ENCODE measurements at places on chromosomes 3 and 15.

- no peak for DNase-seq
Observed at GRCh38 chr3:138078096-138078495, 37.3 kb downstream of the DZIP1L start.

DNA sequence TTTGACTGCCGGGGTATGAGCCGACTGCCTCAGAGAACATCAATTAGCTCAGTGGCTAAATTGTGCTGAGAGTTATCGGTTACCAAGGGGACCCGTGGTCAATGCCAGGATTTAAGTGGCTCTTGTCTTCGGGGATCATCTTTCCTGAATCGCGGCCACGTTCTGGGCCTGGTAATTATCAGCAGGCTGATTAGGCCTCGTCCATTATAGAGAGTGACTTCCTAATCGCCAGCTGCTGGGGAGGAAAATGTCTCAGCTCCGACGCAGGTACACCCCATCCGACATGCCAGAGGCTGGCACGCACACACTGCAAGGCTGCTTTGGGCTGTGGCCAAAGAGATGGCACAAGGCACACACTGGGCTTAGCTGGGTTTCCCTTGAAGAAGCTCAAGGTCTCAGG, 10.6 kb downstream of the TRH start:
- no peak for DNase-seq

DNA sequence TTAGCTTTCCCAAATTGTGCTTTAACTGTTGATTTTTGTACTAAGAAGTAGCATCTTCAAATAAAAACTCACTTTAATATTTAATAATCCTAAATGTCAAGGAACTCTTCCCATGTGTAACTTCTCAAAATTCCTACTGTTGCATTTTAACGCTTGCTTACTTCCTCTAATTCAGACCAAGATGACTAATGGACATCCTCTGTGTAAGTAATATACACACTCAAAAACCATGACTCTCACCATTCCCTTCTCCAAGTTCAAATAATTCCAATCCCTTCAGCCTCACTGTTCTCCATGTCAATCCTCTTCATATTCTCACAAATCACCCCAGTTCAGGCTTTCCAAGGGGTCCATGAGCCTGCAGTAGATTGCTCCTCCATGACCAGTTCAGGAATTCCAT, 13.0 kb downstream of the MRPL46 start:
- DNase-seq, result no peak

GRCh38 chr3:142857056-142857455, 31.8 kb downstream of the PCOLCE2 start:
- no peak for DNase-seq

DNA sequence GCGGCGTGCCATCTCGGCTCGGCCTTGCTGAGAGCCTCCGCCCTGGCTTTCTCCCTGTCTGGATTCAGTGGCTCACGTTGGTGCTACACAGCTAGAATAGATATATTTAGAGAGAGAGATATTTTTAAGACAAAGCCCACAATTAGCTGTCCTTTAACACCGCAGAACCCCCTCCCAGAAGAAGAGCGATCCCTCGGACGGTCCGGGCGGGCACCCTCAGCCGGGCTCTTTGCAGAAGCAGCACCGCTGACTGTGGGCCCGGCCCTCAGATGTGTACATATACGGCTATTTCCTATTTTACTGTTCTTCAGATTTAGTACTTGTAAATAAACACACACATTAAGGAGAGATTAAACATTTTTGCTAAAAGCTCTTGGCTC, 54.1 kb downstream of the PLXNA1 start:
- no peak for DNase-seq

- no peak for DNase-seq
Observed at GRCh38 chr3:10447110-10447509, 58.3 kb downstream of the ATP2B2 start.

- no peak for DNase-seq
Observed at GRCh38 chr3:114929971-114930732, 216.9 kb downstream of the ZBTB20 start.

DNA sequence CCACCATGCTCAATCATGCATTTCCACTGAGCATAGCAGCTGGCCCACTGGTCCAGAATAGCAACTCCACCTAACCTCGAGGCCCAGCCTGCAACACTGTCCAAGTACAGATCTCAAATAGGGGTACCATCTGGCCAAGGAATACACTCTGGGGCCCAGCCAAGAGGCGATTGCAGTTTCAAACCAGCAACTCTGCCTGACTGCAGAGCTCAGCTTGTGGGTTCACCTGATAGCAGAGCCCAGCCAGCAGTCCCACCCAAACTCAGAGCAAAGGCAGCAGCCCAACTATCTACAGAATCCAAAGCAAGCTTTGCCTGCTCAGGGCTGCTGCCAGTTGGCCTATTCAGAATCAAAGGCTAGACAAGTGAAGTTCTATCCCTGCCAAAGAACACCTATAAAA, 30.5 kb downstream of the POLQ start:
- no peak for DNase-seq

DNA sequence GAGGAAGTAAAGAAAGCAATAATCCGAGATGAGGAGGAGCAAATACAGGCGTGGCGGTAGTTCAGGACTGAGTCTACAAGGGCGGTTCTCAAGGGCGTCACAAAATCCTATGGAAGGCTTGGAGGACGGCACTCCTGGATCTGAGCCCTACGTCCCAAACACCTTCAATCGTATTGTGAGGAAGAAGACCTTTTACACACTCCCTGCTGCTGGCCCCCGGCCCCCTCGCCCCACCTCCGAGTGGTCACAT, 747 bp downstream of the PLD1 start:
- no peak for DNase-seq

GRCh38 chr15:31347067-31347975, 20.7 kb downstream of the KLF13 start:
- DNase-seq, result peak; percentile 67

GRCh38 chr15:63601026-63601703, 4.0 kb downstream of the FBXL22 start:
- DNase-seq, result peak; percentile 49

GRCh38 chr15:65081758-65082157, 5.2 kb downstream of the KBTBD13 start:
- no peak for DNase-seq

DNA sequence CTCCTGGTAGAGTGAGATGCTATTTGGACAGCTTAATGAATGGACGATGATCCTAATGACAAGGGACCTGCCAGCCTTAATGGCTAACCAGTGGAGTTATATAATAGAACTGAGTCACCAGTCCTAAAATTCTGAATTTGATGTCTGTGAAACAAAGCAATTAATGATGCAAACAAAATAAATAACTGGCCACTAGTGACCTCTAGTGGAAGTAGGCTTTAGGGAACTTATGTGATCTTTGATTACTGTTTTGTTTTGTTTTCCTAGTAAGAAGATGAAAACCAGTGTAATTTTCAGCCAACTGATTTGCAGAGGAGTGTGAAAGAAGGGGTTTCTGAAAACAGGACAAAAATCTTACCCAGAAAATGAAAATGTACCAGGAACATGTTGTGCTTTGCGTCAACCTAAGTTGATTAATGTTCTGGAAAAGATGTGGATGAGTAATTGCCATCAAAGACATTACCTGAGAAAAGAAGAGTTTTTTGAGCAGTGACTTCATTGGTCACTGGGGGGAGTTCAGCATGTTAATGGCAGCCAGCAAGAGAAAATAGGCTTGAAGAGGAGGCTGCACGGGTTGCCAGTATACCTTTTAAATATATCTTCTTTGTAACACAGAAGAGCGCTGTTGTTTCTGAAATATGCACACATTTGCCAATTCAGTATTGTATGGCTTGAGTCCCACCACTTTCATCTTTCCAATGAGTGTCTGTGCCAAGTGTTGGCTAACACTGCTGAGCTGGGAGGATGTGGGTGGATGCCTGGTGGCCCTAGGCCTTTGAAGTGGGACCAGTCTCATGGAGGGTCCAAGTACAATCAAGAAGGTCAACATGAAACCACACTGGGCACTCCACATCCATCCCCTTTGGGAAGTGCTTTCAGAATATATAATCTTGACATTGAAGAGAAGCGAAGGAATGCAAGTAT, 9.3 kb downstream of the VEPH1 start:
- DNase-seq, result no peak

Data from stimulated activated CD4-positive, alpha-beta T cell treated with anti-CD3 and anti-CD28 coated beads, Interleukin-12 subunit alpha, Interleukin-12 subunit beta, amount 100 ng/mL, for 4 hours (primary cell).